Naive thymus-derived CD8-positive, alpha-beta T cell (primary cell): ENCODE measurements at places on chromosomes 2 and 18.

- DNase-seq = no peak
Measured at GRCh38 chr2:120253021-120253882, 600 bp downstream of the RALB start.

- no peak for DNase-seq
Measured at GRCh38 chr2:236127010-236127409, 41.2 kb downstream of the GBX2 start.

- no peak for DNase-seq
Measured at GRCh38 chr2:152743002-152743401, 24.6 kb downstream of the ARL6IP6 start.

GRCh38 chr2:17959833-17960232, 81.4 kb downstream of the KCNS3 start:
- DNase-seq = no peak

GRCh38 chr2:10926191-10926820, 14.6 kb downstream of the KCNF1 start:
- no peak for DNase-seq

DNA sequence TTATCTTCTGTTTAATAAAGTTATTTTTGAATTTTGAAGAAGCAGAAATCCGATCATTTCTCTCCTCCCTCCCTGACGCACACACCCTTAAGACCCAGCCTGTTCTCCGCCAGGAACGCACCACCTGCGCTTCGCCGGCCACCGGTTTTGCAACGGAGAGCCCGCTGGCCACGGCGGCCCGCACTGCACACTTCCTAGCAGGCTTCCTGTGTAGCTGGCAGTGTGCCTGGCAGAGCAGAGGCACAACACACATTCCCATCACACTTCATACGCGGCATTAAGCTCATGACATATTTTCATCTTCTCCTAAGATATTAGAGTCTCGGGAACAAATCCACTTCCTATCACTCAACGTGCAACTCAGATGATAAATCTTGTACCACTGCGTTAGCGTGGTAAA, 148.0 kb downstream of the HDAC4 start:
- DNase-seq = no peak

GRCh38 chr2:54634021-54634420, 89.4 kb upstream of the EML6 start:
- DNase-seq = no peak

GRCh38 chr18:6406910-6407470, 7.7 kb downstream of the L3MBTL4 start:
- no peak for DNase-seq

DNA sequence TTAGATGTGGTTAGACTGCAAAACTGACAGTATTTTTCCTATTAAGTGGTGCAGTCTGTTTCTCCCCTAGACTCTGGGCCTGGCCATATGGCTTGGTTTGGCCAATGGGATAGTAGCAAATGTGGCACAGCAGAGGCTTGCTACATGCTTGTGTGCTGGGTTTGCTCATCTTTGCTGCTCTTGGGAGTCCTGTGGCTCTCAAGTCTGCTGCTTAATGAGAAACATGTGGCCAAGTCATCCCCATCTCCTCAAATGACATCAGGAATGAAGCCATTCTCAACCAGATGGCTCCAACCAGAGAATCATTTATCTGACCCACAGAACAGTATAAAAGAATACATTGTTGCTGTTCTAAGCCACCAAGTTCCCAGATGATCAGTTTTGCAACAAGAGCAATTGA, 57.1 kb upstream of the PAX3 start:
- DNase-seq = no peak

DNA sequence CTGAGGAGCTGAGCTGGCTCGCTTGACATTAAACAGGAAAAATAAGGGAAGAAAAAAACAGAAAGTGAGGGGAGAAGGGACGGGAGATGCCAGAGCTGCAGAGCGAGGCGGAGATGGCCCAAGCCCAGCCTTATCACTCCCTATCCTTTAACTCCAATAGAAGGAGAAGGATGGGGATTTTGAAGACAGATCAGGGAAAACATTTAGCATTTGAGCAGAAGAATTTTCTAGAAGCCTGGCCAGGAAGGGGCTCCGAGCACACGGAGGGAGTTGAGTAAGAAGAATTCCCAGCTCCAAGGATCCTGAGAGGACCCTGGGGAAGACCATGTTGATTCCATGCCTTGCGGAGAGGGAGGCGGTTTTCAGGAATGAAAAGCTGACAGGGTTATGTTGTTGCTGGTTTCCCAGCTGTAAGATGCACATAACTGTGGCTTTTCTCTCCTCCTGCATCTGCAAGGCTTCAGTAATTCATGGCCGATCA, 35.6 kb downstream of the TWIST2 start:
- DNase-seq = no peak

GRCh38 chr2:234203135-234203984, 152.9 kb downstream of the SPP2 start:
- DNase-seq = no peak

GRCh38 chr2:232377841-232378734, 463 bp upstream of the ALPP start:
- DNase-seq = no peak

GRCh38 chr2:10309286-10309685, 6.6 kb downstream of the HPCAL1 start:
- DNase-seq = no peak

DNA sequence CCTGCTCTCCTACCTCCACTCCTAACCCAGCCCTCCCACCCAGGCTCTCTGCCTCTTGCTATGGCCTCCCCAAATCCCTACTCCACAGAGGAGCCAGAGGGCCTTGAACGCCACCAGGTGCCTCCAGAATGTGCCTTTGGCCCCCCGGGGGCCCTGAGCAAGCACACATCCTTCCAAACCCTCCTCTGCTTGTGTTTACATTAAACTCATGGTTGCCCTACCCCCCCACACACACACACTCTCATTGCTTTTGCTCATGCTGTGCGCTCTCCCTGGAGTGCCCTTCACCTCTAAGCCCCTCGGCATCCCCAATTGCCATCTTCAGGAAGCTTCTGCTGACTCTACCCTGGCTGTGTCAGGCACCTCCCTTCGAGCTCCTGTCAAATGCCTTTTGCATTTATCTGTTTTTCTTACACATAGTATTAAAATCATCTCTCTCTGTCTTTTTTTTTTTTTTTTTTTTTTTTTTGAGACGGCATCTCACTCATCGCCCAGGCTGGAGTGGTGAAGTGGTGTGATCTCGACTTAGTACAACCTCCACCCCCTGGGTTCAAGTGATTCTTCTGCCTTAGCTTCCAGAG, 16.3 kb upstream of the TET3 start:
- DNase-seq = no peak

DNA sequence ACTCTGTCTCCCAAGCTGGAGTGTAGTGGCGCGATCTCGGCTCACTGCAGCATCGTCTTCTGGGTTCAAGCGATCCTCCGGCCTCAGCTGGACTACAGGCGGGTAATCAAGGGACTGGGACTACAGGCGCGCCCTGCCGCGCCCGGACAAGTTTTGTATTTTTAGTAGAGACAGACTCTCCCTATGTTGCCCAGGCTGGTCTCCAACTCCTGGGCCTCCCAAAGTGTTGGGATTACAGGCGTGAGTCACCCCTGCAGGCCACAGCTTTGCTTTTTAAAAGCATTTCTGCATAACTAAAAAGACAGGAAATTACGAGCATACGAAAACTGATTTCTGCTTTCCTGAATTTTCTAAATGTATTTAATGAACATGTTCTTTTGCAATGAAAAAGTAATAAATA, 916 bp upstream of the OSBPL1A start:
- no peak for DNase-seq

DNA sequence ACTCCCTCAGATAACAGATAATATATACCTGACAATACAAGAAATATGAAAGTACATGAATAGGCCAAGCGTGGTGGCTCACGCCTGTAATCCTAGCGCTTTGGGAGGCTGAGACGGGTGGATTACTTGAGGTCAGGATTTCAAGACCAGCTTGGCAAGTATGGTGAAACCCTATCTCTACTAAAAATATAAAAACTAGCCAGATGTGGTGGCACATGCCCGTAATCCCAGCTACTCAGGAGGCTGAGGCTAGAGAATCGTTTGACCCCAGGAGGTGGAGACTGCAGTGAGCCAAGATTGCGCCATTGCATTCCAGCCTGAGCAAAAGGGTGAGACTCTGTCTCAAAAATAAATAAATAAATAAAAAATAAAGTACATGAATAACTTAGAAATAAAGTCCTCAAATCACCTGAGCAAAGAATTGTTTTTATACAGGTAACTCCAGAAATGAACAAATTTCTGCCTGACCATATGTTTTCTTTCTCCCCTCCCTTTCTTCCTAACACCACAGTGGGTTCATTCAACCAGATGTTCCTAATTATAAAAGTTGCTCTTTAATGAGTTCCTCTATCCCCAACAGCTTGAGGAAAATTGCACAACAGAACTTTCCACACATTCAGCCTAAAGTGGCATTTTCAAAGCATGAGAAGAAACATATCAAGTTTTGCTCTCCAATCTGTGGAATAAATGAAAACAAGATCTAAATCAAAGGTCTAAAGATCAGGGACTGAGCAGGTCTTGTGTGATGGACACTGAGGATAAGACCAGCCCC, 33.6 kb upstream of the AP1S3 start:
- no peak for DNase-seq

DNA sequence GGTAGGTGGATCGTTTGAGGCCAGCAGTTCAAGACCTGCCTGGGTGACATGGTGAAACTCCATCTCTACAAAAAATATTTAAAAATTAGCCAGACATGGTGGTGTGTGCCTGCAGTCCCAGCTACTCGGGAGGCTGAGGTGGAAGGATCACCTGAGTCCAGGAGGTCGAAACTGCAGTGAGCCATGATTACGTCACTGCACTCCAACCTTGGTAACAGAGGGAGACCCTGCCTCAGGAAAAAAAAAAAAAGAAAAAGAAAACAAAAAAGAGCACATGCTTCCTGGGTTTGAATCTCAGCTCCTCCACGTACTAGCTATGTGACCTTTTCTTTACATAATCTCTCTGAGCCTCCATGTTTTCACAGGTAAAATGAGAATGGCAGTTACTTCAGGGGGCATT, 107.5 kb upstream of the STPG4 start:
- no peak for DNase-seq

GRCh38 chr2:72036173-72036545, 111.5 kb downstream of the CYP26B1 start:
- DNase-seq = no peak

DNA sequence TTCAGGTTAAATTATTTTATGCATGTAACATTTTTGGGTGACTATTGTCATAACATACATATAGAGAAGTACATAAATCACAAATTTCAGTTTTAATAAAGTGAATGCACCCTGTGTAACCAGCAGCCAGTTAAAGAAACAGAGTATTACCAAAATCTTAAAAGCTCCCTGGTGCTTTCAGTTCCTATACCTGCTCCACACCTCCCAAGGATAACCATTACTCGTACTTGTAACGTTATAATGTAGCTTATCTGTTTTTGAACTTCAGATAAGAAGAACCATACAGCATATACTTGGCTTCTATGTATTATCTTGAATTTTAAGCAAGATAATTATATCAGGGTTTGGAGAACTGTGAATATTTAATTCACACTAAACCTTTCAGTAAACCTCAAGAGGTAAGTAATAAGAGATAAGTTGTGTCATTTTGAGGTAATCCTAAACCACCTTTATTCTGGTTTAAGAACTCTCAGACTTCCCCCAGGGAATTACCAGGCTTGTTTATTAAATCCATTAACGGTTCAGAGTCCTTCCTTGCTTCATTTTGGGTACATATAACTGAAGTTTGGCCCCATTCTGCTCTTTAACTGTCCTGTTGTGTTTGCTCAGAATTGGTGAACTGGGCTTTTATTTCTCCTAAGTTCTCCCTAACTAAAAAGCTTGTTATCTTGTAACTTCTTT, 58.6 kb downstream of the LCLAT1 start:
- no peak for DNase-seq

- no peak for DNase-seq
Measured at GRCh38 chr2:30229596-30229995, 1.7 kb upstream of the LBH start.

DNA sequence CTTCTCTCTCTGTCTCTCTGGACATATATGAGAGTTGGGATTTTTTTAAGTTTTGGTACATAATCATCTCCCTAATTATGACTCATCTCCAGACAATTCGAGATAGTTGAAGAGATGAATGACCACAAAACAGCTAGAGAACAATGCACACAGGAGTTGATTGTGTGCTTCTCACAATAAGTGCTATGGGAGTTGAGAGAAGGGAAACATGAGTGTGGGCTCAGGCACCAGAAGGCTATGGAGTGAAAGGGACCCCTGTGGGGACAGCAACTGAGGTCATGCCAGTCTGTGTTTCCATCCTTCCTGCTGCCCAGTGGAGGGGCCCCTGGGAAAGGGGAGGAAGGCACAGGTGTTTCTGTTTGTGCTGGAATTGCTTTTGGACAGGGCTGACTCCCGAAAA, 6.5 kb upstream of the YWHAQ start:
- no peak for DNase-seq

DNA sequence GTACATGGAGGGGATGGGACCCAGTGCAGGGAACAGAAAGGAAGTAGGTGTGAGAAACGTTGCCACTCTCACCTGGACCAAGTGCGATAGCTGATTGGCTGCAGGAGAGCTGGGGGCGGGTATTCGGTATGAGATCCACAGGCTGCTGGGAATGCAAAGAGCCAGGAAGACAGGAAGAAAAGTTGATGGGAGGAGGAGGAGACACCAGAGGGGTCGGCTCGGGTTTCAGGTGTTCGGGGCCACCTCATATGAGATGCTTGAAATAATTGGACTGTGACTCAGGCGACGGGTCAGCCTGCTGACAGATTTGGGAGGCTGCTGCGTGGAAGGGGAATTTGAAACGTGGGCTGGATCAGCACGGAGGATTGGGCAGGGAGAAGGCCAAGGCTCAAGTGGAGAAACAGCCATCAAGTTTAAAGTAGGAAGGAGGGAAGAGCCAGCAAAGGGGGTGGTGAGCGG, 65.1 kb downstream of the MRPS9 start:
- DNase-seq = no peak

DNA sequence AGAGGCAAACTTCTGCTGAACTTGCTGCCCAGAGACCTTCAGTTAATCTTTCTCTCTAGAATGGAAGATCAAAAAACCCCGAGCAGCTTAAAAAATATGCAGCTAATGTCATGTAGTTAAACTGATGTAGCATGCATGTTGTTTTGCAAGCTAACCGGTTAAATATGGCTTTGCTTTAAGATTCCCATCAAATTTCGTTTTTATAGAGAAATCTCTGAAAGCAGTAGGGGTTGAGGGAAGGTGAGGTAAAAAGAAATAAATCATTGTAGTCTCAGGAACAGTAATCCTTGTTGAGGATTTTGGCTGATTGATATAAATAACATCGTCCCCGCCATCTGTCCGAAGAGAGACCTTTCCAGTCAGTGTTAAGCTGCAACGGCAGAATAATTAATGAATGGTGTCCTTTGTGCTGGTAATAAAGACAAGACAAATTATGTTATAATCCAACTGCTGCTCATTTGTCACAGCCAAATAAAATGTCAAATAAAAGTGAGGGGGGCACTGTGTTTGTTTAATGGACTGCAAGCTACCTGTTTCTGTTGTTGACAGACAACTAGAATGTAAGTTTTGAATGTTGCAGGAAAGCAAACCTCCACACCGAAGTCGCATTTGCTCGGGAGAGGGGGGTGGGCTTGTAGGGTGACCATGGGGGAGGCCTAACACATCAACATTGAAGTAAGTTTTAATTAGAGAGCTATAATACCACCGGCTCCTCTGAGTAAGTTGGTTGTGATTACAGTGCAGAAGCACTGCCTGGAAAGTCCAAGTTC, 555.5 kb downstream of the ARHGAP15 start:
- DNase-seq = no peak

- DNase-seq = no peak
Measured at GRCh38 chr2:84459944-84460429, 907 bp upstream of the SUCLG1 start.
